HCT116 (cell line): ENCODE measurements at places on chromosomes 4 and X. TPM values are rescaled to one million over a fixed set of nuclear protein-coding genes. Genes with fewer than 3 reads are reported as not detected.
A peak's percentile ranks its signal among the peaks of the same experiment; 100 is the strongest.

The ETDC gene
- not detected for total RNA-seq

The SPP1 gene
- 4.1 TPM for total RNA-seq

The RP2 gene
- total RNA-seq = 5.7 TPM

The CFAP47 gene
- not detected for total RNA-seq

The SMARCAD1 gene
- 33.6 TPM for total RNA-seq

The VCX3A gene
- total RNA-seq = not detected

The CLDN34 gene
- total RNA-seq = not detected

The NXF3 gene
- total RNA-seq = 0.25 TPM

The C4orf54 gene
- total RNA-seq = not detected

DNA sequence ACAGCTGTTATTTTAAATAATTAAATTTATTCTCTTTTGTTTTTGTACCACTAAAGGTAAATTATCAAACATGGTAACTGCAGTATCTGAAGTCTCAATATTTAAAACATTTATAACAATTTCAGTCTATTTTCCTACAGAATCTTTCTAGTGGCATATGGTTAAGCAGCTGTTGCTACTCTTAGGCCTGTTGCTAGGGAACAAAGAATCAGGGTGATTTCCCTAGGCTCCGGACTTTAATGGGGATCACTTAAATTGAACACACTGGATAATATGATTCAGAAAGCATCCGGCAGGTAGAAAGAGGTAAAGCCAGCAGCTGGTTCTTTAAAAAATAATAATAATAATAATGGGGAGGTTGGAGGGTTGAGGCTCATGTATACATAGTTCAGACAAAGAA lies 17.6 kb downstream of the FBXO8 start:
- no peaks in the 10 kb centered on the region for H3K27me3 ChIP-seq
- no peak overlapping the region for H3K4me3 ChIP-seq
- no peak overlapping the region for H3K27ac ChIP-seq
- H3K4me1 ChIP-seq = no peaks in the 10 kb centered on the region
- DNase-seq = no peak
- no peaks in the 10 kb centered on the region for H3K36me3 ChIP-seq

- no peak overlapping the region for H3K27ac ChIP-seq
- H3K36me3 ChIP-seq = no peaks in the 10 kb centered on the region
- no peak overlapping the region for H3K4me3 ChIP-seq
- no peaks in the 10 kb centered on the region for H3K4me1 ChIP-seq
Measured at GRCh38 chr4:8610858-8611616, 18.5 kb downstream of the CPZ start.

DNA sequence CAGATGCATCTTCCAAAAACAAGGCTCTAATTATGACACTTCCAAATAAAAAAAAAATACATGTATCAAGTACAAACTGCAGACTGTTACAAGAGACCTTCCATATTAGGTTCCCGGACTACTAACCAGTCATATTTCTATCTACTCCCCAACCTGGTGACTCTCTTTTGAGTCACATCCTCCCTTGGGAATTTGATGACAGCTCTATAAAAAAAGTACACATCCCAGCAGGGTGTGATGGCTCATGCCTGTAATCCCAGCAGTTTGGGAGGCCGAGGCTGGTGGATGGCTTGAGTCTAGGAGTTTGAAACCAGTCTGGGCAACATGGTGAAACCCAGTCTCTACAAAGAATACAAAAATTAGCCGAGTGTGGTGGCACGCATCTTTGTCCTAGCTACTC lies 14.9 kb downstream of the RPGR start:
- H3K27me3 ChIP-seq = no peaks in the 10 kb centered on the region
- H3K4me3 ChIP-seq = no peak overlapping the region
- no peaks in the 10 kb centered on the region for H3K36me3 ChIP-seq
- H3K27ac ChIP-seq = no peak overlapping the region
- H3K4me1 ChIP-seq = peaks cover 21% of the 10 kb centered on the region

- H3K27me3 ChIP-seq = no peaks in the 10 kb centered on the region
- peaks cover 7% of the 10 kb centered on the region for H3K4me1 ChIP-seq
- no peak overlapping the region for H3K4me3 ChIP-seq
- H3K36me3 ChIP-seq = no peaks in the 10 kb centered on the region
Measured at GRCh38 chrX:19960913-19961312, 29.9 kb downstream of the BCLAF3 start.

GRCh38 chrX:1323315-1323714 lies 13.3 kb upstream of the IL3RA start:
- H3K27me3 ChIP-seq = no peaks in the 10 kb centered on the region
- H3K4me1 ChIP-seq = no peaks in the 10 kb centered on the region
- no peaks in the 10 kb centered on the region for H3K36me3 ChIP-seq
- H3K27ac ChIP-seq = no peak overlapping the region
- DNase-seq = peak; percentile 65
- H3K4me3 ChIP-seq = no peak overlapping the region

- no peak overlapping the region for H3K27ac ChIP-seq
- no peaks in the 10 kb centered on the region for H3K27me3 ChIP-seq
- H3K36me3 ChIP-seq = no peaks in the 10 kb centered on the region
Measured at GRCh38 chrX:108537005-108537404, 97.4 kb downstream of the COL4A5 start.

- no peaks in the 10 kb centered on the region for H3K27me3 ChIP-seq
- H3K4me3 ChIP-seq = no peak overlapping the region
- no peak overlapping the region for H3K27ac ChIP-seq
- H3K36me3 ChIP-seq = no peaks in the 10 kb centered on the region; the same call in 1 of the 2 replicates
Measured at GRCh38 chrX:100829730-100830129, 9.5 kb downstream of the CSTF2 start.

GRCh38 chrX:112866175-112866574 lies 25.5 kb upstream of the AMOT start:
- no peaks in the 10 kb centered on the region for H3K36me3 ChIP-seq
- H3K27me3 ChIP-seq = no peaks in the 10 kb centered on the region
- no peak overlapping the region for H3K4me3 ChIP-seq
- no peak overlapping the region for H3K27ac ChIP-seq

GRCh38 chrX:29858714-29859113 lies 356.6 kb upstream of the MAGEB2 start:
- DNase-seq = no peak
- no peak overlapping the region for H3K4me3 ChIP-seq

DNA sequence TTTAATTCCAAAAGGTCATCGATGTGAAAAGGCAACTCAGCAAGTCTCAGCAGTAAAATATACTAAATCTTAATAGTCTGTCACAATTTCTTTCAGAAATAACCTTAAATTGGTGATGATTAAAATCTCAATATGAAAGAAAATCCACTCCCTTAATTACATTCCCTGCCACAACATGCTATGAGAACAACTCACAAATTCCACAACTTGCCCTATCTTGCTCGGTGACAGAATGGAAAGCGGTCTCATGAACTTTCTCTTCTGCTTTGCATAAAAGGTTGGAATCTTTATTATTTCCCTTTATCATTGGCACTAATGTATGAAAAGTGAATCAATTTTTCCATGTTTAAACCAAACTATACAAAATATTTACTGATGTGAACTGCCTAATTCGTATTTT lies 380.8 kb downstream of the TMA16 start:
- H3K4me3 ChIP-seq = no peak overlapping the region
- H3K36me3 ChIP-seq = no peaks in the 10 kb centered on the region
- no peak overlapping the region for H3K27ac ChIP-seq

- no peaks in the 10 kb centered on the region for H3K36me3 ChIP-seq
- no peak overlapping the region for H3K4me3 ChIP-seq
- H3K27me3 ChIP-seq = no peaks in the 10 kb centered on the region
- DNase-seq = no peak
Measured at GRCh38 chr4:176925962-176926361, 133.2 kb upstream of the VEGFC start.

DNA sequence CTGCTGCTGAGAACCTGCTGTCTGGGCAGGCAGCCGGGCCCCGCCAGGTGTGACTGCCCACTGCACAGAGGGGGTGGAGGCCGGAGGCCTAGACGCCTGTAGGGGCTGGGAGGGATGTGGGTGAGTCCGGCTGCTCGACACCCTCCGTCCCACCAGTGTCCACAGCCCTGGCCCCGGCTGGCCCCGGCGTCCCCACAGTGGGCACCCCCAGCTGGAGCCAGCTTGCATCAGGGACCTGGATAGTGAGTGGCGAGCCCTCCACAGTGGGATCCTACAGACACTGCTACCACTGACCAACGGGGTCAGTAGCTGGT lies 34.7 kb upstream of the SPON2 start:
- H3K36me3 ChIP-seq = no peaks in the 10 kb centered on the region
- no peak overlapping the region for H3K27ac ChIP-seq
- H3K4me1 ChIP-seq = no peaks in the 10 kb centered on the region
- H3K27me3 ChIP-seq = no peaks in the 10 kb centered on the region
- H3K4me3 ChIP-seq = no peak overlapping the region

GRCh38 chr4:8010618-8011017 lies 71.0 kb upstream of the AFAP1 start:
- no peaks in the 10 kb centered on the region for H3K4me1 ChIP-seq
- no peak overlapping the region for H3K4me3 ChIP-seq
- H3K27ac ChIP-seq = no peak overlapping the region
- H3K36me3 ChIP-seq = no peaks in the 10 kb centered on the region
- no peak for DNase-seq

GRCh38 chr4:185638093-185638492 lies 102.8 kb upstream of the PDLIM3 start:
- H3K27ac ChIP-seq = no peak overlapping the region
- no peaks in the 10 kb centered on the region for H3K36me3 ChIP-seq
- no peaks in the 10 kb centered on the region for H3K4me1 ChIP-seq
- H3K27me3 ChIP-seq = no peaks in the 10 kb centered on the region
- no peak overlapping the region for H3K4me3 ChIP-seq

DNA sequence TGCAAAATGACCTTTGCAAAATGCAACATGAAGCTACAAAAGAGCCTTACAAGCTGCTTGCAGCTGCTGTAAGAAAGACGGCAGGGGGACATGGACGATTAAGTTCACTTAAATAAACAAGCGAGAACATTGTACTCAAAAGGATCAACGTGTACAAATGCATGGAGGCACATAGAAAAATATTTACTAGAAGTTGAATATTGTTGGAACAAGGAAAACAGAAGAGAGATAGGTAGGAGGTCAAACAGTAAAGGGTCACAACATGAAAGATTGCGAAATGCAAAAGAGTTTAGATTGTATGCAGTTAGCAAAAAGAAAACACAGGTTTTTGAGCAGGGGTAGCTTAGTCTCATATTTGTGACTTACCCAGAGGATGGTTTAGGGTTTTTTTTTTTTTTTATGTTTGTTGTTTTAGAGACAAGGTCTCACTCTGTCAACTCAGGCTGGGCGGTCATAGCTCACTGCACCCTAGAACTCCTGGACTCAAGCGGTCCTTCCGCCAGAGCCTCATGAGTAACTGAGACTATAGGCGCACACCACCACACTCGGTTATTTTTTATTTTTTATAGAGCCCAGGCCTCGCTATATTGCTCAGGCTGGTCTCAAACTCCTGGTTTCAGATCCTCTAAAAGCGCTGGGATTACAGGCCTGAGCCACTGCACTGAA lies 1.4 kb upstream of the PHF8 start:
- DNase-seq = no peak
- H3K27ac ChIP-seq = peak overlapping the region; percentile 81; the same call in 1 of the 2 replicates
- no peaks in the 10 kb centered on the region for H3K27me3 ChIP-seq
- H3K4me3 ChIP-seq = no peak overlapping the region

- H3K4me3 ChIP-seq = no peak overlapping the region
- H3K36me3 ChIP-seq = no peaks in the 10 kb centered on the region
- no peaks in the 10 kb centered on the region for H3K4me1 ChIP-seq
- DNase-seq = no peak
- no peak overlapping the region for H3K27ac ChIP-seq
- peaks cover 11% of the 10 kb centered on the region; the same call in 1 of the 2 replicates for H3K27me3 ChIP-seq
Measured at GRCh38 chr4:16116493-16116990, 32.7 kb upstream of the PROM1 start.

GRCh38 chr4:38503689-38504395 lies 160.2 kb upstream of the KLF3 start:
- no peak overlapping the region for H3K4me3 ChIP-seq
- no peak overlapping the region for H3K27ac ChIP-seq
- no peaks in the 10 kb centered on the region for H3K27me3 ChIP-seq
- no peak for DNase-seq
